RWPE2 (cell line): ENCODE measurements at places on chromosomes 3 and 15.

DNA sequence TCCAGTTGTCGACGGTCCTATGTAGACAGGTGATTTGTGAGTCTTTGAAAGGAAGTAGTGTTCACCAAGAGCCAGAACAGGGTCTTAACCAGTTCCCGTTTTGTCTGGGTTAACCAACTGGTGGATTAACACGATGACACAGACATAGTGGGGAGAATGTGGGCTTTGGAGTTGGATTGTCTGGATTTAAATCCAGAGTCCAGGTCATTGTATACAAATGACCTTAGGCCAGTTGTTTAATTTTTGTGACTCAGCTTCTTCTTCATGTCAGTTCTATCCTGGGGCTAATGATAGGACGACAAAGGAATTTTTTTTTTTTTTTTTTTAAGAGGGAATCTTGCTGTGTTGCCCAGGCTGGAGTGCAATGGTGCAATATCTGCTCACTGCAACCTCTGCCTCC, 126.7 kb downstream of the LPP start:
- DNase-seq: no peak

DNA sequence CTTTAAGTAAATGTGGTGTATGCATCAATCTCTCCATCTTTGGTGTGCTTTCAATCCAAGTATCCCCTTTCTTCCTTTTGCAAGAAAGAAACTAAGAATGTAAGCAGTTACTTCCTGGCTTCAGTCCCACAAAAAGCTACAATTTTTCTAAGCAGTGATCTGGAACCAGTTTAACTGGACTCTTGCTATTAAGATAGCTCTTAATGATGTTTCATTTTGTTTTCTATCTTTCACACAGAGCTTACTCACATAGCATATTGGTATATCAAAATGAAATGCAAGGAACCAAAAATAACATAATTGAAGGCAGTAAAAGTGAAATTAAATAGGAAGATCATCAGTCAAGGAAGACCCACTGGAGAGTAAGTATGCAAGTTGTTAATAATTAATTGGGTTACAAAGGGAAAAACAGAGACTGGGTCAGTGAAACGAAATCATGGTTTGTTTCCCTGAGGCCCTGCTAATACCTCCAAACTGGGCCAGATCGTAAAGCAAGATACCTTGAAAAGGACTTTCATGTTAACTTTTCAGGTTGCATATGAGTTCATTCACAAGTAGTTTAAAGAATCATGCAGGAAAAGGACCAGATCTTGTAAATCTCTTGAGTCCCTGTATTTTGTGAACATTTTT, 41.9 kb downstream of the GPR160 start:
- no peak for DNase-seq

GRCh38 chr3:184419171-184419570, 39.3 kb downstream of the CHRD start:
- no peak for DNase-seq

- no peak for DNase-seq
Observed at GRCh38 chr15:95577927-95578326, 752.6 kb upstream of the NR2F2 start.

DNA sequence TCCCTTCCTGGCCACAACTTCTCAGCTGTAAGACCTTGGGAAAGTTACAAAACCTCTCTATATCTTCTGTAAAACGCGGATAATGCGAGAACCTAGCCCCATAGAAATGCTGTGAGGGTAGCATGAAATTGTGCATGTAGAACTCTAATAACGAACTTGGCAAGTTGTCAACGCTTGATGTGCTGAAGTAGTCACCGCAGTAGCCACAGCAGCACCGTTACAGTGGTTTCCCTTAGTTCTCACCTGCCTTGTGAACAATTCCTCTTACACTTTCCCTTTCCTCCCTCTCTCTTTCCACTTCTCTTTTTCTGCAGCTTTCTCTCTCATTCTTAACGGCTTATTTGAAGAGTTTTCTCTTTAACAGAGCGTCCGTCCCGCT, 447 bp upstream of the SHQ1 start:
- DNase-seq: no peak

GRCh38 chr3:3212781-3213440, 33.4 kb upstream of the CRBN start:
- DNase-seq: no peak

DNA sequence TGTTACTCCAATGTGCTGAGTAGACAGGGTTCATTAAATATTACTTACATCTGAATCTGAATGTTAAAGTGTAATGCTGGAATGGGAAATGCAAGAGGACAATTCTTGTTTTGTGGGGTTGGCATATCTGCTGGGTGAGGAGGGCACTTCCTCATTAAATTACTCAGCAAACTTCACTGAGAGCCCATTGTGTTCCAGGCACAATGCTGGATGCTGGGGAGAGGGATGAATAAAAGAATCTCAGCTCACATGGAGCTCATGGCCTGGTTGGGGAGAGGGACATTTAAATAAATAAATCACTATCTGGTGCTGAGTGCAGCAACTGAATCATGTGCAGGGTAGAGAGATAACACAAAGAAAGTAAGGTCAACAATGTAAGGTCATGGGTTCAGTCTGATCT, 199.2 kb upstream of the CFAP20DC start:
- no peak for DNase-seq

DNA sequence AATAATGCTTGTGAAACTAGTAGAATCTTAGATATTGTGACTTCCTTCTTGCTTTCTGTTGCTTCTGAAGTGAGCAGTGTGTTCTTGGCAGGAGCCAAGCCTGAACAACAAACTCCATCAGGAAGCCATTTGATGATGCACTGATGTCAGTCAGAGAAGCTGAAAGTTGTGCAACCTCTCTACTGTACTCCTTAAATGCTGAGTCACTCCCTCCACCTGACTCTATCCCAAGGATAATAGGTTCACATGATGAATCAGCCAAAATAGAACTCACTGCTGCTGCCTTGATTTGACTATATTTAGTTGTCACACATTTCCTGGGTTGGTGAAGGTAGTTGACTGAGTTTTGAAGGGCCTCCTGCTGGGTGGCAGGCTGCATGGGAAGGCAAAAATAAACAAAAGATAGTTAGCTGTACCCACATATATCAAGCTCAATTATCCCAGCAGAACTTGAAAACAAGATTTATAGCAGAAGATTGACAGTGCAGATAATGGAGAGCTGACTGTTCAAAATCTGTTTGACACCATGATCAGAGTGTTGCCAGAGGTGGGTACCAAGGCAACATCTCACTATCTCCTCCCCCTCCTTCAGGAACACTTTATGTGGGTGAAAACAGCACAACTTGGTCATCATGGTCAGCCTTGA, 328.4 kb upstream of the DPH6 start:
- DNase-seq: peak; percentile 61

- no peak for DNase-seq
Observed at GRCh38 chr15:89631902-89632264, 23.4 kb downstream of the KIF7 start.

- DNase-seq: no peak
Observed at GRCh38 chr3:70840106-70840870, 527.9 kb upstream of the MDFIC2 start.
